Effector CD4-positive, alpha-beta T cell (primary cell): ENCODE measurements at places on chromosomes 4 and X.

DNA sequence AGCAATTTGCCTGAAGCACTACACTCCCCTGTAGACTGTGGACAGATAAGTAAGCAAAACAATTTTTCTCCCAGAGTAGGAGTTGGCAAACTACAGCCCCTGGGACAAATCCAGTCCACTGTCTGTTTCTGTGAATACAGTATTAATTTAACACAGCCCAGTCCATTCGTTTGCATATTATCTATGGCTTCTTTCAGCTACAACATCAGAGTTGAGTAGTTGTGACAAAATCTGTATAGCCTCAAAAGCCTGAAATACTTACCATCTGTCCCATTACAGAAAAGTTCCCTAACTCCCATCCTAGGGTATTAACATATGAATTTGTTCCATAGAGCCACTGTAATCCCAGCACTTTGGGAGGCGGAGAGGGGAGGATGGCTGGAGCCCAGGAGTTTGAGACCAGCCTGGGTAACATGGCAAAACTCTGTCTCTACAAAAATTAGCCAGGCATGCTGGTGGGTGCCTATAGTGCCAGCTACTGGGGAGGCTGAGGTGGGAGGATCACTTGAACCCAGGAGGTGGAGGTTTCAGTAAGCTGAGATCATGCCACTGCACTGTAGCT lies 53.0 kb downstream of the AMELX start:
- DNase-seq, result no peak

DNA sequence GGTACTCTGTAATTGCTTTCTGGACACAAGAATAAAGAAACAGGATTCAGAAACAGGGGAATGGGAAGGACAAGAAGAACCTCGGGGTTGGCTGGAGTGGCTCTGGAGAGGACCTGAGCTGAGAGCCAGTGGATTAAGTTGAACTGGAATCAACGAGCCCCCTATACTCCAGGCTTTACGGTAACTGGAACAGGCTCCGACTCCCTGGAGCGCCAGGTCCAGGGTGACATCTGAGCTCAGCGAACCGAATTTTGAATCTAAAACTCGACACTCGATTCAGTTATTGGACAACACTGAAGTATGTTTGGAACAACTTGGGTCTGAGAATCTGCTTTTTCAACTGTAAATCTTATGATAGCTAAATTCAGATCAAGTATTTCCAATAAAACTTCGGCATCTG lies 23.9 kb downstream of the HMX1 start:
- DNase-seq, result no peak

- DNase-seq, result no peak
These were observed 70.7 kb upstream of the TAPT1 start for GRCh38 chr4:16297003-16297402.

- peak; percentile 35 for DNase-seq
These were observed 1.9 kb downstream of the TACC3 start for GRCh38 chr4:1723131-1723801.

DNA sequence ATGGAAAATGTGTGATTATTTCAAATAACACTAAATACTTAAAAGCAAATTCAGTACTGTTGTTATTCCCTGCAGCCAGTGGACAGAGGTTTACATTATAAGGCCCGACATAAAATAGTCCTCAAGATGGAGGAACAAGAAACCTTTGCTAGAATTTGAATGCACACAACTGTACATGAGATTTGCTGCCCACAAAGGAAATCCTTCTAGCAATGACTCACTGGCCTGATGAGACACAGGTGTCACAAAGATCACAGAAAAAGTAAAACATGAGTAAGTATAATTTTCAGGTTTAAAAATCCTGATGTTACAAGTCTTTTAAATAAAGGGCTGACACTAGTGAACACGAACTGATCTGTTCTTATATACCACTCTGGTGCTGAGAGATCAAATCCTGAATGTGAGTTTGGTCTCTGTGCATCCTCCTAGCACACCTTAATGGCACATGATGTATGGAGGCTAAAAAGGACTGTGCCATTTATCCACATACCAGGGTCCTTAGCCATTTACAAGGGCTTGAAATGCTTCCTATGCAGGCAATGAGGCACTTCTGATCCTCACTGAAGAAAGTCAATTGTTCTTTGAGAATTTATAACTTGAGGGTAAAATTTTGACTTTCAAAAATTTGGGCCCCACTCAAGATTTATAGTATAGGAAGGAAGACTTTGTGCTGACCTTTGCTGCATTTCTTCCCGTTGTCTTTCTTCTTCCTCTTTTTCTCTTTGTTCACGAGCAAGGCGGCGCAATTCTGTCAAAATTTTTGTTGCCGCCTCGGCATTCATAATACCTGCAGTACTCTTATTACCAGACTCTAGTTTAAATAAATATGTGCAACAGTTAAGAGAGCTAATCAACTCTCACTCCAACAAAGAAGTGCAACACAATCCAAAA lies 23.0 kb downstream of the MAP7D3 start:
- no peak for DNase-seq

DNA sequence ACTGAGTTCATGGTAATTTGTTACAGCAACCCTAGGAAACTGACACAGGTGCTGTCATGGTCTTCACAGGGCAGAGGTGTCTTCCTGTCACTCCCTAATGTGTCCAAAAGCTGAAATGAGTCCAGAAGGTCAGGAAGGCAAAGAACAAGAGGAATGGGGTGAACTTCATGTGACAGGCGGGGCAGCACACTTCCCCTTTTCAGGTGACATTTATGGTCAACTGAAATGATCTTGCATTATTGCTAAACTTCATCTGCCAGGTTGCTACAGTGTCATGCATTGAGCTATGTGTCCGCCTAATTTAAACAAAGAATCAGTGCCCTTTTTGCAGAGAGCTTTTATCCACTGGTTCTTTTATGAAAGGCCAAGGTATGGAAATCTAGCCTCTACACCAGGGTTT lies 15.9 kb upstream of the CCDC149 start:
- no peak for DNase-seq

DNA sequence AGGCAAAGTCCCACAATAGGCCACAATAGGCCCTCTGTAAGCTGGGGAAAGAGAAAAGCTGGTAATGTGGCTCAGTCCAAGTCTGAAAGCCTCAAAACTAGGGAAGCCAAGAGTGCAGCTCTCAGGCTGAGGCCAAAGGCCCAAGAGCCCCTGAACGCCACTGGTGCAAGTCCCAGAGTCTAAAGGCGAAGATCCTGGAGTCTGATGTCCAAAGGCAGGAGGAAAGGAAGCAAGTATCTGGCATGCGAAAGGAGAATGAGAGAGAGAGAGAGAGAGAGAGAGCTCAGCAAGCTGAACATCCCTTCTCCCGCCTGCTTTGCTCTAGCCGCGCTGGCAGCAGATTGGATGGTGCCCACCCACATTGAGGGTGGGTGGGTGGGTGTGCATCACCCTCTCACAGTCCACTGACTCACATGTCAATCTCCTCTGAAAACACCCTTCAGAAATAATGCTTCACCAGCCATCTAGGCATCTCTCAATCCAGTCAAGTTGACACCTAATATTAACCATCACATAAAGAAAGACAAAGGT lies 30.9 kb upstream of the ELF2 start:
- DNase-seq, result no peak

DNA sequence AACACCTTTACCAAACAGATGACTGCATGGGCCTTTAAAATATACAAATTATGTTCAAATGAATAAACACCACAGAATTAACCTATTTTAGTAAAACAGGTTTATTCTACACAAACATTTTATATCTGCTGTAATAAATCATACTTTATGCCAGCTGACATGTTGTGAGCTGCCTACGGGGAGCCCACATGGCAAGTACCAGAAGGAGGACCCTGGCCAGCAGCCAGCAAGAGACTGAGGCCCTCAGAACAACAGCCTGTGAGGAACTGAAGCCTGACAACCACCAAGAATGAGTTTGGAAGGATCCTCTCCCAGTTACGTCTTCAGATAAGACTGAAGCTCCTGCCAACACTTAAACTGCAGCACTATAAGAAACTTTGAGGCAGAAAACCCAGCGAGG lies 377.0 kb downstream of the PDGFC start:
- no peak for DNase-seq

DNA sequence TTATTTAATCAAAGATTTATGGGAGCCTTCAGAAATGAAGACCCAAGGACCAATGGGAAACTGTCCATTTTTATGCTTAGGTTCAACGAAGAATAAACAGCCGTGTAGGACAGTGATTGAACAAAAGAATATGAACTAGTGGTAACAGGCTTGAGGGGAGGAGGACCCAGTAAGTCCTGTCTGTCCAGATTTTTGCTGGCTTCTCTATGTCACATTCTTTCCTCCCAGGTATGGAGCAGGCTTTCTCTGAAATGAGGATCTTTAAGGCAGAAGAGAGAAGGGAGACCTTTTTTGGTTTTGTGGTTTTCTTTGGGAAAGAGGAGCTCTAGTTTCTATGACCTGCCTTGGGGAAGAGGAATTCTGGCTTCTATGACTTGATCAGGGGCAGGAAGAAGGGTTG lies 74.1 kb downstream of the BANK1 start:
- no peak for DNase-seq

DNA sequence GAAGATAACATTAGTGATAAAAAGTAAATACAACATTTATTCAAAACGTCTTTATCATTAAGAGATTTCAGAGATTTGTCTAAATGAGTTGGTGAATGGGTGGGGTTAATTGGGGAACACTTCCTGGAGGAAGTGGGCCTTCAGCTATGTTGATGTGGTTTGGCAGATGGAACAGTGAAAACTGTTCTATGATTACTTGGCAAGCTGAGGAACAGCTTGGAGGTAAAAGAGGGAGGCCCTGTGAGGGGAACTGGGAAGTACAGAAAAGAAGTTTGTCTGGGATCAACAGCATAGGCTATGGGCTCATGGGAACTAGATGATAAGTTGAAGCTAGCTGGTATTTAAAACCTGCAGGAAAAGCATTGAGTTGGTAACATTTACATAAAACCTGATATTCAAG lies 26.0 kb downstream of the OCRL start:
- DNase-seq, result no peak

DNA sequence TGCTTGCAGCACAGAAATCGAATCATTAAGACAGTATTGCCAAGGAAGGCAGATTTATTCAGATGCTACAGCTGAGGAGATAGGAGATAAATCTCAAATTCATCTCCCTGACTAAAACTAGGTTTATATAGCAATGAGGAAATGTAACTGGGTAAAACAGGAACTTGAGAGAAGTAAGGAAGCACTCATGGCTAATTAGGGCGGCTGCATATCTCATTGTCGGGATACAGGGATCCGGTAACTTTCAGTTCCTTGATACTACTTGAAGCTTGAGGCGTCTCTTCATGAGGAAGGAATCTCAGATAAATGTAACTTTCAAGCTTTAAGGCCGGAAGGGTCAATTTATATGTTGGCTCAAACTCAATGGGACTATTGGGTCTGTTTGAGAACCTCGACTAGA lies 129.2 kb upstream of the WDR1 start:
- DNase-seq, result no peak

GRCh38 chr4:80093563-80093962 lies 20.5 kb upstream of the ANTXR2 start:
- DNase-seq, result no peak

DNA sequence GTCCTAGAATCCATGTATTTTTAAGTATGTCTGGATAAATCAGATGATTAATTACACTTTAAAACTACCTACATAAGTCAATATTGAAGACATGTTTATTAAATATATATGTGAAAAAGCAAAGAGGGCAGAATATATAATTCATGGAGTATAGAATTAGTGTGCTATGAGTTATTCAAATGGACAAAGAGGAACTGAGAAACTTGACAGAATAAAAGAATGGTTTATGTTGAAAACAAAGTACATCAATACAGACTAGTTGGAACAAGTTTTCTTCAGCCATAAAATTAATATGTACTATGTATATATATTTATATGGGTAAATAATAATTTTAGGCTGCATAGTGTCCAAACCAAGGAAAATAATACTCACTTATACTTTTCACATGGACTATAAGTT lies 173.5 kb downstream of the NPFFR2 start:
- no peak for DNase-seq

- no peak for DNase-seq
These were observed 183.1 kb upstream of the LEF1 start for GRCh38 chr4:108351791-108352190.

DNA sequence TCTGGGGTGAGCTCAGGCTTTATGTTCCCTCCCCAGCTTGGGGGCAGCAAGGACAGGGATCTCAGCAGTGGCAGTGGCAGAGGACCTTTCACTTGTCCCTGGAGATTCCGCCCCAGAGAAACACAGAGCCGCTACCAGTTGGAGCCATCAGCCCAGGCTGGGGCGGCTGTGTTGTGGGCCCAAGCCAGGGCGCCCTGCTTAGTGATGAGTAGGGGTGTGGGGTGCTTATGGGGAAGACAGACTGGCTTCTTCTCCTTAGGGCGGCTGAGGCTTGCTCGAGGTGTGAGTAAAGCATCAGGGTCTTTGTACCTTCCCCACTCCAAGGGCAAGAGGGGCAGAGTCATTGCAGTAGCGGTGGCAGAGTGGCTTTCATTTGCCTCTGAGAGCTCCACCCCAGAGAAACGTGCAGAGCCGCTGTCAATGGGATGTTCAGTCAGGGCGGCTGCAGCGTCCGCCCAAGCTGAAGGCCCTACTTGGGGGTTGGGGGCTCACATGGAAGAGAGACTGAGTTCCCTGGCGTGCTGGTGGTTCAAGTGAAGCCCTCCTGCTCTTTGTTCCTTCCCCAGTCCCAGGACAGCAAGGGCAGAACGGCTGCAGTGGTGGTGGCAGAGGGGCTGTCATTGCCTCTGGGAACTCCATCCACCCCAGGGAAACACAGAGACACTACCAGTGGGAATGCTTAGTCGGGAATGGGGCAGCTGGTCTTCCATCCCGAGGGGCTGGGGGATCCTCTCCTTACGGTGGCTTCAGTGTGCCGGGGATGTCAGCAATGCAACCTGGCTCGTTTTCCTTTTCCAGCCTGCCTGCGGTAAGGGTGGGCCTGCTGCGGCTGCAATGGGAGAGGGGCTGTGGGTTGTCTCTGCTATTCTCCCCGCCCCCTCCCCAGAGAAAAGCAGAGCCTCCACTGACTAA lies 2142.5 kb upstream of the TENM3 start:
- DNase-seq, result no peak

DNA sequence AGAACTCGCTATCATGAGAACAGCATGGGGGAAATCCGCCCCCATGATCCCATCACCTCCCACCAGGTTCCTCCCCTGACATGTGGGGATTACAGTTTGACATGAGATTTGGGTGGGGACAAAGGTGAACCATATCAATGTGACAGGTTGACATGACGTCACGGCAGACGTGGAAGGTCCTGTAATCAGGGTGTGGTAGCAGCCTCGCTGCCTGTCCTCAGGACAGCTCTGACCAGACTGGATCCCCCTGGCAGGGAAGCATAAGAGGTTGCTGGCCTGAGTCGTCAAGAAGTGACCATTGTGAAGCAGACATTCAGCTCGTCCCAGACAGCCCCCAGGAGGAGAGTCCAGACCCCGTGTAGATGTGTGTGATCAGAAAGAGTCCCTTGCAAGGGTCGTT lies 104.6 kb downstream of the TNIP2 start:
- no peak for DNase-seq
